ENCODE measurements at places on chromosomes 3 and 15. TPM values are rescaled to one million over a fixed set of nuclear protein-coding genes. Genes with fewer than 3 reads are reported as not detected.

SLCO2A1 gene
- polyA plus RNA-seq: 19.7 TPM

TTC21A gene
- polyA plus RNA-seq: 11.6 TPM

TM4SF1 gene
- polyA plus RNA-seq: 84.8 TPM

- no peak for DNase-seq
These were observed 106.0 kb downstream of the PTPRG start for GRCh38 chr3:61667383-61667782.

DNA sequence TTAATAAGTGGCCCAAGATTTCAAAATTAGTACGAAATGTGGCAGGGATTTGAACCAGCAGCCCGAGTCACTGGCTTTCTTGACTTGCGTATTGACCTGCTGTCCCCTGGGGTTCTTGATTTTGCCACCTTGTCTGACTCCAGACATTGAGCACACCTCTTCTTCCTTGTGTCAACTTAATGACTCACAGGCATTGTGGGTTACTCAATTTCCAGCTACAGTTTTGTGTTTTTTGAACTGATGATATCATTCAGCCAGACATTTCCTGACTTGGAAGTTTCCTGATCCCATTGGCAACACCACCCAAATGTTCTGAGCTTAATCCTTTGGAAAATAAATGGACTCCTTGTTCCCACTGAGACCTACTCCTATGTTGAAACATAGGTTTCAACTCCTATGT lies 64.2 kb downstream of the MOBP start:
- no peak for DNase-seq

GRCh38 chr3:197076415-197076814 lies 46.8 kb upstream of the MELTF start:
- DNase-seq: no peak

GRCh38 chr3:138594150-138594934 lies at the start of gene CEP70:
Gene CEP70, minus strand, starts transcription at chr3:138594260. Its CDS starts 21,333 bp downstream, at chr3:138572927.
- DNase-seq: peak; percentile 90

DNA sequence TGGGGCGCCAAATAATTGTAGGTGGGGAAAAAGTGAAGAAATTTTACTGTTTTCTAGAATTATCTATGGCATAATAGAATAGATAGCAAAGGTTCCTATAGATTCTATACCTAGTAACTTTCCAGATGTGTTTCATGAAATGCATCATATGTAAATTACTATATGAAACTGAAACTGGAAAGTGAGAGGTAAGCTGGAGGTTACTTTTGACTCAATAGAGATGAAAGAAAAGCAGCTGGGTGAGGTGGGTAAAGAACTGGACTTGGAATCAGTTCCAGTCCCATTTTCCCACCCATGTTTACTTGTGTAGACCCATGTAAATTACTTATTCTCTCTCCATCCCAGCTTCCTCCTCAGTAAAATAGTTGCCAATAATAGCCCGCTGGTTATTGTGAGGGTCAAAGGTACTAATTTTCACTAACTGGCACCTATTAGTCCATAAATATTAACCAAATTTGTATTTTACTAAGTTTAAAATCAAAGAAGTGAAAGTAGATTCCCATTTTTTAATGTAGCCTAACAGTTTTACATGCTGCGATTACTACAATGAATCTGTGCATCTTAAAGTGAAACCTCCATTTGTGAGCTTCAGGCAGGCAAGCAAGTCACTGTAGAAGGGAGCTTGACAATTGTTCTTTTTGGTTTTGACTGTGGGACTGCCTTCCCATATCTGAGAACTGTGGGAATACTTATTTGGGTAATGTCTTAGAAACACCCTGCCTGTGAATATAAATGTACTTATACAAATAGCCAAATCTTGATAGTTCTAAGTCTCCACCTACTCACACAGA lies 312.1 kb downstream of the SLC9A9 start:
- DNase-seq: no peak

TP63 gene
- polyA plus RNA-seq: 0.60 TPM

DNA sequence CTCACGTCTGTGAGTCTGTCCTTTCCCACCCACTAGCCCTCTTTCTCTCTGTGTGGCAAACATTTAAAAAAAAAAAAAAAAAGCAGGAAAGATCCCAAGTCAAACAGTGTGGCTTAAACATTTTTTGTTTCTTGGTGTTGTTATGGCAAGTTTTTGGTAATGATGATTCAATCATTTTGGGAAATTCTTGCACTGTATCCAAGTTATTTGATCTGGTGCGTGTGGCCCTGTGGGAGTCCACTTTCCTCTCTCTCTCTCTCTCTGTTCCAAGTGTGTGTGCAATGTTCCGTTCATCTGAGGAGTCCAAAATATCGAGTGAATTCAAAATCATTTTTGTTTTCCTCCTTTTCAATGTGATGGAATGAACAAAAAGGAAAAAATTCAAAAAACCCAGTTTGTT lies 97.7 kb downstream of the GAP43 start:
- no peak for DNase-seq

GRCh38 chr15:69766156-69766555 lies 313.5 kb downstream of the RPLP1 start:
- DNase-seq: no peak

GRCh38 chr3:43644443-43644842 lies 22.6 kb upstream of the ANO10 start:
- no peak for DNase-seq

DNA sequence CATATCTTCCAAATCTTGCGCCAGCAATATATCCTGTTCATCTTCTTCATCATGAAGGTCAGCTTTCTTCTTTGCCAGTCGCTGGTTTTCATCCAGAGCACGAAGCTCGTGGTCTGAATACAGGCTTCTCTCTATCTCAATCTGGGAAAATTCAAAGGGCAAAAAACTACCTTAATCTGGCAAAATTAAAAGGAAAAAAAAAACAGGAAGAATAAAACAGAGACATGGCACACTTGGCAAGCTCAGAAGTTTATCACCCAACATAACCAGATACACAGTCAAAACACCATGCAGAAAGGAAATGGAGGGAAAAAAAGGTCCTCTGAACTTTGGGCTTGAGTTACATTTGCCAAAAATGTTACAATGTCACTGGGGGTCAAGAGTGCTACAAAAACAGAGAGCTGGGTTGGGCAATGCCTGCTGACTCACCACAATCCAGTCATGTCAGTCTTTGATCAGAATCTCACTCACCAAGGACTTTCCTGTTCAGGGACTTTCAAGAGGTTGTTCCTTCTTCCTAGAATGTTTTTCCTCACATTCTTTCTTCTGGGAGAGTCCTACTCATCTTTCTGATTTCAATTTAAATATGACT lies 1.5 kb downstream of the MRPL46 start:
- DNase-seq: no peak

Measured in left renal pelvis (tissue), 4 donors.